ENCODE measurements at places on chromosomes 7 and 10.

GRCh38 chr7:56074371-56074791 lies 10.3 kb downstream of the SUMF2 start:
- peak; percentile 61 for DNase-seq

DNA sequence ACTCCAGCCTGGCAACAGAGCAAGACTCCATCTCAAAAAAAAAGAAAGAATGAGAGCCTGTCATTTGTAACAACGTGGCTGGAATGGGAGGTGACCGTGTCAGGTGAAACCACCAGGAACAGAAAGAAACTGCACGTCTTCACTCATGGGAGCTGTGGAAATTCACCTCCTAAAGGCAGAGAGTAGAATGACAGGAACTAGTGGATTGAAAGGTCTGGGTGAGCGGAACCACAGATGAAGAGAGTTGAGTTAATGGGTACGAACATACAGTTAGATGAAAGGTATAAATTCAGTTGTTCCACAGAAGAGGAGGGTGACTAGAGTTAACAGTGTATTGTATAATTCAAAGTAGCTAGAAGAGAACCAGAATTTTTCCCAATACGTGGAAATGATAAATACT lies 78.6 kb downstream of the MAD1L1 start:
- no peak for DNase-seq

- no peak for DNase-seq
Observed at GRCh38 chr10:92832998-92833650, 15.2 kb upstream of the EXOC6 start.

DNA sequence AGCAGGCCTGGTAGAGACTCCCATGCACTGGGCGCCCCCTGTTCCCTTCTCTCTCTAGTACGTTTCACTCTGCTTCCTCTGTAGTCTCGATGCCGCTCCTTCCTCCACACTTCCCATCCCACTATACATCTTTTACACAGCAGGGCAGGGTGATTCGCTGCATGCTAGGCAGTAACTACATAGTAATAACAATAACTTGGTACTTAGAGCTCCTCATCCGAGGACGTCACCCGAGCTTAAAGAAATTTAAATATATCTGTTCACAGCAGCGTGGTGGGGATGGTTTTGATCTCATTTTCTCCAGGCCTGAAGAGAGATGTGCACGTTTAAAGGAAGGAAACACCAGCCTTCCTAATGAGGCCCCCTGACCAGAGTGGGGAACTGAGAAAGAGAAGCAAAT lies 276.9 kb downstream of the SKAP2 start:
- no peak for DNase-seq

GRCh38 chr10:24541239-24541753 lies 182.4 kb downstream of the ARHGAP21 start:
- DNase-seq, result no peak

DNA sequence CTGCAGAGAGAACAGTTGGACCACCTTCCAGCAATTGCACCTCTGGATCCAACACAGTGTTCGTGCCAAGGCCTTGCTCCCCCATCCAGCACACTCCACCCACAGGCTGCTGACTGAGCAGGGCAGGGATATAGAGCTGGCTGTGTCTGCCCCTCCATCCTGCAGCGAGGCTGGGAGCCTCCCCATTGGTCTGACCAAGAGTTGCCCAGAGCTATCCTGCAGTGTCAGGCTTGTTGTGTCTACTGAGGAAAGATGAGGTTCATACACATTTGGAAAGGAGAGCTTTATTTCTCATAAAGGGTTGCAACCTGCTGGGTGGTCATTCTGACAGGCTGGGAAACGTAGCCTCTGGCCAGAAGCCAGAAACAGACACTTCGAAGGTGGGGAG lies 27.1 kb downstream of the PRF1 start:
- no peak for DNase-seq

DNA sequence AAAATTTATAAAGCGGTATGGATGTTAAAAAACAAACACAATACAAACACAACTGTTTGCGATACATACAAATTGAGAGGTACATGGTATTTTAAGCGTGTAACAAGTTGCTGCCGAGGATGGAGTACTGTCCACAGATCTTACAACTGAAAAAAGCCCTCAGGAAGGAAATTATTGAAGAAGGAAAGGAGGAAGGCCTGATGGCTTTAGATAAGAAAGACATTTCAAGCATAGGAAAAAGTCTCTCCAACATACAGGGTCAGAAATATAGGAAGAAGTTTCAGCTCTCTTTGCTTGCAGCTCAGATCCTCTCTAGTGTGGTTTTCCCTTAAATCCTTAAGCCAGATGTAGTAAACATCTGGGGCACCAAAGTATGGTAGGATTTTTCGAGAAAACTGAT lies 25.0 kb downstream of the RBM28 start:
- no peak for DNase-seq

DNA sequence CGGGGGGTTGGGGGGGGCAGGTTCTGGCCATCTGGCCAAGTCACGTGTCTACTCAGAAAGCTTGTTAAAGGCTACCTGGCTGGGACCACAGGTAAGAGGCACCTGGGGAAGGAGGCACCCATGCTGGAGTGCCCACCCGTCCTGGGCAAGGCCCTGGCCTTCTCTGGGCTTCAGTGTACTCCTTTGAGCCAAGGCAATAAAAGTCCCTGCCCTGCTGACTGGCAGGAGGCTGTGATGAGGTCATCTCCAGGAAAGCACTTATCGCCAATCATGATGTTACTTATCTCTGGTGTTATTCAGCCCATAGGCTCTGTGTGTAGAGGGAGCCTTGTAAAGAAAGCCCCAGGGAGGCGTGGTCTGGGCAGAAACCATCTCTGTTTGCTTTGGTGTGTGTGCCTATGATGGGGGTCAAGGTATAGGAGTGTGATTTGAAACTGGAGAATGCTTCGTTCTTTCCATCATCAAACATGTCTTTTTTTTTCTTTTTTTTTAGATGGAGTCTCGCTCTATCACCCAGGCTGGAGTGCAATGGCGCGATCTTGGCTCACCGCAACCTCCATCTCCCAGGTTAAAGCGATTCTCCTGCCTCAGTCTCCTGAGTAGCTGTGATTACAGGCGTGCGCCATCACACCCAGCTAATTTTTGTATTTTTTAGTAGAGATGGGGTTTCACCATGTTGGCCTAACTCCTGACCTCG lies 2.5 kb upstream of the CLDN4 start:
- DNase-seq, result no peak

Data from GM12891 (cell line).